Mucosa of gallbladder (tissue), 1 donor: ENCODE measurements at places on chromosomes 16 and 17.

GRCh38 chr17:20153231-20153630 lies 144.1 kb downstream of the SPECC1 start:
- no peak for DNase-seq

DNA sequence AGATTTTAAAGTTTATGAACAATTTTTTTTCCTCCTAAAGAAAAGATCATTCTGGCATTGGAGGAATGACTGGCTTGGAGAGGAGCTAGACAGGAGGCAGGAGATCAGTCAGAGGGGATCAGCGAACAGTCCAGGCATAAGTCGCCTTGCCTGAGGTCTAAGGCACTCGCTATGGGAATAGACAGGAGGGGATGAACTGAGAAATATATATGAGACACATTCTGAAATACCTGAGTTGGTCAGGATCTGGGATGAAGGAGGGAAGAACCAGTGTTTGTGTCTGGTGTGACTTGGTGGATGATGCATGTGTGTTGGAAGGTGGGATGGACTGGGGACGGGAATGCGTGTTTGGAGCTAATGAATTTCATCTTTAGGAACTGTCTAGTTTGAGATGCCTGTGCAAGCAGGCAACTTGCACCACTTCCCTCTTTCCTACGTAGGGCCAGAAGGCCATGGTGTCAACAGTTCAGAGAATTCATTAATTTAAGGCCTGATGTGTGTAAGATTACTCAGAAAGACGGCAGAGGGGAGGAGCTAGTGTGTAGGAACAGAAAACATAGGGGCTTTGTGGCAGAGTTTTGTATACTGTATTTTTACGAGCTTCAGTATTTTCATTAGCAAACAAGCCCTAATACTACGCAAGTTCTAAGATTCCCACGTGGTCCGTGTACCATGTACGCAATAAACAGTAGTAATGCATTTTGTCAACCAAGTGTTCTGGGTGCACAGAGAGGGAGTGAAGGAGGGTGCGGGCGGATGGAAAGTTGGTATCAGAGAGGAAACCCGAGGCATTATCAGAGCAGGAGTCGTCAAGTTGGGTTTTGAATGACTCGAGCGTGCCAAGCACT lies 825 bp downstream of the HEATR6 start:
- DNase-seq = no peak

GRCh38 chr16:53209429-53209828 lies 154.6 kb downstream of the CHD9 start:
- DNase-seq = no peak

DNA sequence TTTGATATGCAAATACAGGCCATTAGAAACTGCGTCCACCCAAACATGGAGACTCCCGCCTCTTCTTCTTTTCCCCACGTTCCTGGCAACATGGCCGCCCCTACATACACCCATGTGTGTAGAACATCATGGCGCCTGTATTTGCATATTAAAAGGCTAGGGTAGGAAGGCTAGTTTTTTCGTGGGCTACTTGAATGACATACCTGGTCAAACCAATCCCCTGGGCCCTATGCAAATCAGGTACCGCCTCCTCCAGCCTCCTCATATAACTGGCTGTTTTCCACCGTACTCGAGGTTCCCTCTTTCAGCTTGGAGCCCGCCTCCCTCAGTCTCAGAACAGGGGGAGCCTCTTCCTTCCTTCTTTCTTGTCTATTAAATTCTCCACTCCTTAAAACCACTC lies 840 bp upstream of the CD300LB start:
- DNase-seq = peak; percentile 49
